ENCODE measurements at places on chromosomes 11 and 22. TPM values are rescaled to one million over a fixed set of nuclear protein-coding genes. Genes with fewer than 3 reads are reported as not detected.

GRCh38 chr22:48923996-48924395 is 903.7 kb downstream of the BRD1 start:
- no peak for DNase-seq

DNA sequence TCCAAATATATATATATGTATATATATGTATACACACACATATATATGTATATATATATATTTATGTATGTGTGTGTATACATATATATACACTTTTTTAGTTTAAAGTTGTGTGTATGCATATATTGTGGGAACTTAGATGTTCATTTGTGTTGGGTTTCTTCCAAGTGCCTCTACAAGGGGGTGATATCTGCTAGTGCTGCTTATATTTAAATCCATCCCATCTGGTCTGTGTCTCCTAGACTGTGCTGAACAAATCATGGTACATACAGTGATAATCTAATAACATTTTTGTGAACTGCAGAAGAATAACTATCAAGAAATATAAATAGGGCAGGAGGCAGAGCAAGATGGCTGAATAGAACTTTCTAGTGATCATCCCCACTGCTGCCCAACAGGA is 696.4 kb downstream of the LRRC4C start:
- DNase-seq: no peak

- peak; percentile 53 for DNase-seq
These were observed 1.2 kb downstream of the TOB2 start for GRCh38 chr22:41445129-41446056.

Gene GRM5
- not detected for total RNA-seq

Gene BDNF
- not detected for total RNA-seq

Gene C11orf21
- 8.8 TPM for total RNA-seq
